RCC 7860 (cell line): ENCODE measurements at places on chromosomes 3 and 15.

- DNase-seq, result no peak
Observed at GRCh38 chr3:102192575-102192974, 242.2 kb upstream of the ZPLD1 start.

- DNase-seq, result no peak
Observed at GRCh38 chr3:172752651-172753050, 2.1 kb downstream of the ECT2 start.

GRCh38 chr3:125960066-125960424 is 8.9 kb upstream of the ROPN1B start:
- no peak for DNase-seq

- no peak for DNase-seq
Observed at GRCh38 chr3:42545284-42545900, 36.4 kb downstream of the SEC22C start.

DNA sequence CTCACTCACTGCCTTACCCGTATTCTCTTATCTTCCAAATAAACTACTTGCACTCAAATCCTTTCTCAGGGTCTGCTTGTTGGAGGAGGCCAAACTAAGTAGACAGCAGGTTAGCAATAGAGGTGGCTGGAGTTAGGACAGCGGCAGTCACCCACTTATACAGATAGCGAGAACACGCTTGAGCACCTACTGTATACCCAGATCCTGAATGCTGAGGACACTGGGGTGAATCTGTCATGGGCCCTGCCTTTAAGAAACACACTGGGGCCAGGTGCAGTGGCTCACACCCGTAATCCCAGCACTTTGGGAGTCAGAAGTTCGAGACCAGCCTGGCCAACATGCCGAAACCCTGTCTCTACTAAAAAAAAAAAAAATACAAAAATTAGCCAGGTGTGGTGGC is 38.0 kb upstream of the TSEN2 start:
- no peak for DNase-seq

DNA sequence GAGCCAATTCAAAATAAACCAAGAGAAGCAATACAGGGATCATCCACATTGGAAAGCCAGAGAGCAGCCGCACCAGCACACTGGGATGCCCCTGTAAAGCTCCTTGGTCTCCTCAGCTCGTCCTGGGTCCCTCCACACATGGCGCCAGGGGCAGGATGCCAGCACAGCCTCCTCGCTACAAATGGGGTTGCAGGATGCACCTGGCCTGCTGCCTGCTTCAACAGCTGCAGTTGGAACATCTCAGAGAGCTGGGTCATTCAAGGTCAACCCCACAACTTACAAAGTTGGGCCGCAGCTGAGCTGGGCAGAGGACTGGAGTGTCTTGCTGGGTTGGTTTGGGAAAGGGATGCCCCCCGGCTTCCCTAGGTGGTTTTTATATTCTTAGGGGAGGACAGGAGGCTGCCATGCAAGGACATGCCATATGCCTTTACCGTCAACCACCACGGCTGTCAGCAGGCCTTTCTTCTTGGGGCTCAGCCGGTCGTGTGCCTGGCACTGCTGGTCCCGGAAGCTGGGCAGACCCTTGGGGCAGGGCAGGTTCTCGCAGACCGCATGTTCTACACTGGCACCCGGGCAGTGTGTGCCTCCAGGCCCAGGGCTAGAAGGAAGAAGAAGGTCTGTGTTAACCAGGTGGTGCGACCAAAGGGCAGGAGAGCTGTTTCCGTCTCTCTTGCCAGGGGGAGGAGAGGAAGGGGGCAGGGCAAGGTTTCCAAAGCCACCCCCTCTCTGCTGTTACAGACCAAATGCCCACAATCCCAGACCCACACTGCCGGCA is 225.2 kb downstream of the ADAMTS17 start:
- DNase-seq, result no peak

GRCh38 chr3:83218383-83219200 is 1457.1 kb upstream of the GBE1 start:
- DNase-seq, result no peak

DNA sequence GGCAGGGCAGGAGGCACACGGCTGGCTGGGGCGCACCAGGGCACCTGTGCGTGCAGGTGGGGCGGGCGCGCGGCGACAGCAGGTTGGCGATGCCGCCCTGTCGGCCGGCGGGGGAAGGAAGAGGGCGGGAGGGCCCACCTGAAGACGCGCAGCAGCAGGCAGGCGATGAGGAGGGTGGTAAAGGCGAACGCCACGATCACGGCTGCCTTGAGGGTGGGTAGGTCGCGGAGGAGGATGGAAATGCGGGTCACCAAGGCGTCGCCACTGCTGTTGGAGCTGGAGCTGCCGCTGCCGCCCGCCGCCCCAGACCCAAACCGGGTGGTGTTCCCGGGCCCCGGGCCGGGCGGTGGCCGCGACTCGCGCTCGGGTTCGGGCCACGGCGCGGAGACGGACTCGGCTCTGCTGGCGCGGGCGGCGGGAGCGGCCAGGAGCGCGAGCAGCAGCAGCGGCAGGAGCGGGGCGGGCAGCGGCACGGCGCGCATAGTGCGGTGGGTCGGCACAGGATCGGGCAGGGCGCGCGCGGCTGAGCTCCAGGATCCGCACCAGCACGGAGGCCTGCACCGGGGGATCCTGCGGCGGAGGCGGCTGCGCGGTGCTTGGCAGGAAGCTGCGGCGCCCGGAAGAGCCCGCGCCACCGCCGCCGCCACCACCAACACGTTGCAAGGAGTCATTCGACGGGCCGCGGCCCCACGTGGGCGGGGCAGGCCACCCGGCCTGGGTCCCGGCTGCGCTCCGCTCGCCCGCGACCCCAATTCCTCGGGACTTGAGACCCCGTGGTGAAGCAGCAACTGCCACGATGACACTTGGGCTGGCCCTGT is at the start of gene FAM174B:
Gene FAM174B, minus strand, starts transcription at position 598 of the 818 bp plus-strand sequence.
- no peak for DNase-seq

- DNase-seq, result no peak
Observed at GRCh38 chr3:37417297-37418082, 243.1 kb upstream of the LRRFIP2 start.

GRCh38 chr15:69523010-69524001 is 70.7 kb downstream of the RPLP1 start:
- DNase-seq, result peak; percentile 18

GRCh38 chr15:26806151-26806550 is 33.3 kb upstream of the GABRB3 start:
- no peak for DNase-seq

DNA sequence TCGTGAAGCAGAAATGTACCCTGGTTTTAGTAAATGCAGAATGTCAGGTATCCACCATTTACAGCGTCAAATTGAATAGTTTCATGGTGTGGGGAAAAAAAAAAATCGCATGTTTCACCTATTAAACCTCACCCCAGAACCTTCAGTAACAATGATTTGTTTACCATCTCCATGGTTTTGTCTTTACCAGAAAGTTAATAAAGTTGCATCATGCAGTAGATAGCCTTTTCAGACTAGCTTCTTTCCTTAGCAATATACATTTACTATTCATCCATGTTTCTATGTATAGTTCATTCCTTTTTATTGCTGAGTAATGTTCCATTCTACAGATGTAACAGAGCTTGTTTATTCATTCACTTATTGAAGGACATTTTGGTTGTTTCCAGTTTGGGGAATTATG is 1066.1 kb downstream of the FHIT start:
- no peak for DNase-seq

- DNase-seq, result no peak
Observed at GRCh38 chr15:70023769-70024491, 73.8 kb downstream of the TLE3 start.

DNA sequence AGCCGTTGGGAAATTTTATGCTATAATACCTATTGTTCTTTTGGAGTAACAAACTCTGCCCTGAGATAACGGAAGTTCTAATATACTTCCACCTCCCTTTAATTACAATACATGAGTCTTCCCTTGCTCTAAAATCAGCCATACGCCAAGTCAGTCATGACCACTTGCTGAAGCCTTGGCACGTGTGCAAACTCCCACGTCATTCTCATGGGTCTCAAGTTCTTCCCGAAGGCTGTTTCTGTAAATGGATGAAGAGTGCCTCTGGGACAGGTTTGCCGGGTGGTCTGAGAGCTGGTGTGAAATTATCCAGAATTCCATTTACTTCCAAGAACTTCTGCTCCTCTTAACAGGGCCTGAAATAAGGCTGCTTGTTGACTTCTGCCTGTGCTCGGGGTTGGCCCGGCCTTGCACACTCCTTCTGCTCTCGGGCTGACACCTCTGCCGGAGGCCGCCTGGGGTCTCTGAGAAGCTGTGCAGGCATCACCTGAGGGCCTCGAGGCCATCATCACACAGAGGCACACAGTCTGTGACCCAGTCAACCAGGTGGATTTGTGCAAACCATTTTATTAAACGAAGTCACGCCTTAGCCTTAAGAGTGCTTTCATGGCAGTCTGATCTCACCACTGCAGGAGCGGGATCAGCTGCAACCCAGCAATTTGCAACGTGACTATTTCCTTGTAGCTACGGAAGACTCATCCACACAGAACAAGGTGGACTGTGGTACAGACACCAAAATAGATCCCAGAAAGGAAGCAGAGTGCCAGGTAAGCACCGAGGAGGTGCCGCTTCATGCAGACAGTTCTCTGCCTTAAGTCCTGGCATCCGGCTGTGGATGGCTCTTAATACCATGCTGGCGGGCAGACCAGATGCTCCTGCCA is 120.1 kb downstream of the ADAMTS17 start:
- no peak for DNase-seq

DNA sequence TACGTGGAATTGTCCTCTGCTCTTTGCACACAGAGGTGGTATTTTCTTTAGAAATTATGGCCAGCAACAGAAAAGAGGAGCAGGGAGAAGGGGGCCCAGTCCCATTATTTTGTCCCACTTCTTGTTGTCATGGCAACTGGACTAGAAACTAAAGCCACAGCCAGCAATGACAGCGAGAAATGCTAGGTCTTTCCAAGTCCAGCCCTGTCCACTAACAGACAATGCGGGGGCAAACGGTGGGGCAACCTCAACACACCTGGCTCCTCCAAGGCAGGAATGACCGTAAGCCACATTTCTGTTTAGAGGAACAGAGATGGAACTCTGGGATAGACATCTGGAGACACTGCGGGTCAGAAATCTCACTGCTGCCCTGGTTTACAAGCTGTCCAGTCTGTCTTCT is 107.3 kb downstream of the RFTN1 start:
- DNase-seq, result no peak

- no peak for DNase-seq
Observed at GRCh38 chr3:126503701-126504100, 13.9 kb downstream of the UROC1 start.

- no peak for DNase-seq
Observed at GRCh38 chr15:77173487-77173886, 102.6 kb upstream of the TSPAN3 start.

DNA sequence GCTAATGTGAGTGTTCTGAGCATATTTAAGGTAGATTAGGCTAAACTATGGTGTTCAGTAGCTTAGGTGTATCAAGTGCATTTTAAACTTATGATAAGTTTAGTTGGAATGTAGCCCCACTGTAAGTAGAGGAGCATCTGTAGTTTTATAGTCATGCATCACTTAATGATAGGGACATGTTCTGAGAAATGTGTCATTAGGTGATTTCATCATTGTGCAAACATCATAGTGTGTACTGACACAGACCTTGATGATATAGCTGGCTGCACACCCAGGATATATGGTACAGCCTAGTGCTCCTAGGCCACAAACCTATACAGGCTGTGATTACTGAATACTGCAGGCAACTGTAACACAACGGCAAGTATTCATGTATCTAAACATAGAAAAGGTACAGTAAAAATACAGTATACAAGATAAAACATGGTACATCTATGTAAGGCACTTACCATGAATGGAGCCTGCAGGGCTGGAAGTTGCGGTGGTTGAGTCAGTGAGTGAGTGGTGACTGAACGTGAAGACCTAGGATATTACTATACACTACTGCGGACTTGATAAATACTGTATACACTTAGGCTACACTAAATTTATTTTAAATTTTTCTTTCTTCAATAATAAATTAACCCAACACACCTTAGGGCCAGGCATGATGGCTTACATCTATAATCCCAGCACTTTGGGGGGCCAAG is 17.9 kb downstream of the DNAH1 start:
- DNase-seq, result peak; percentile 83

DNA sequence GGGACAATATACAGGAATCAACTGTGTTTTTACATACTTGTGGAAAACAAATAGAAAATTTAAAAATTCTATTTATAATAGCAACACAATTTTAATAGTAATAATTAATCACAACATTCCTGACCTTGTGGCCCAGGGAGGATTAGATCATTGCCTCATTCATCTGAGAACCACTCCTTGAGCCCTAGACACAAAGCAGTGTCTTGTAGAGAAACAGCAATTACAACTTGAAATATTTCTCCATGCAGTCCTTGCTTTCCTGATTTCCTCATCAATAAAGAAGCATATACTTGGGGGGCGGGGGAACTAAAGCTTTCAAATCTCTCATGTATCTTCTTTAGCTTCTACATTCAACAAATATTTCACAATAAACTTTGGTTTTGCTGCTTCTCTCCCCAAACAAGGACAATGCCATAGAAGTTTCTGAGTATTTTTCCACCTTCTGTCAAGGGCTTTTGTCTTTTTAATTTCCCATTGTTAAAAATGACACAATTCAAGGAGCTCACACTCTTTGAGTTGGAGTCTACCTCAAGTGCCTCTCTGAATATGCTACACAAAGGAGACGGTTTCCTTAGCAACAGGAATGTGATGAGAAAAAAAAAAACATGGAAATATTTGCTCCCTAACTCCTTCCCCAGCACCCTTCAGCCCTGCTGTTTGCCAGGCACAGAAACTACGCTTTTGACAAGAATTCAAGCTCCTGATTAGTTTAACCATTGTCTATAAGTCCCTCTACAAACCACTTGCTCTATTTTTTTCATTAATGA is 118.8 kb downstream of the ARPP21 start:
- DNase-seq, result no peak

DNA sequence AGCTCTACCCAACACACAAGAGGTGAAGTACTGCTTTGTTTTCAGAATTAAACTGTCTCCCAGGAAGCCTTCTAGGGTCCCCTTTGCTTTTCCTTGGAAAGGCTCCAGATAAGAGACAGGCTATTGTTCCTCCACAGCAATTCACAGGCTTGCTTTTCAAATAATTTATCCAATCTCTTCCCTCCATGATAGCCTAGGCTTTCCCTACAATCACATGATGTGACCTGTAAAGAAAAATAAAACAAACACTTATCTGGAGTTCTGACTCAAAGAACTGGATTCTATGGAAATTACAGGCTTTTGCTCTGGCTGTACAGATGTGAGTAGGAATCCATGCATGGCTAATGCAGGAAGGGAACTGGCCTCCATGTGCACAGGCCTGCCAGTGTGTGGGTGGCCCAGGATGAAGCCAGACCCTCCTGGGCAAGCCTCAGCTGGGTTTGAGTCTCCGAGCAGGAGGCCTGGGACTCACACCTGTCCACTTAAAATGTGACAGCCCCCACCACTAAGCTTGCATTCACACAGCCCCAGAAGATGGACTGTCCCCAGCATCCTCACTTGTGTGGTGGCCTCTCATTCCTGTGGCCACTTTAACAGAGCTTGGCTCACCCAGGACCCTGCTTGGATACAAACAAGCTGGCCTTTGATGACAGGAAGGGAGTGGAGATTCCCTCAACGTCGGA is 75.8 kb upstream of the LEKR1 start:
- no peak for DNase-seq

- no peak for DNase-seq
Observed at GRCh38 chr3:180571831-180572598, 29.9 kb upstream of the TTC14 start.

- no peak for DNase-seq
Observed at GRCh38 chr15:85164841-85165466, 183.3 kb downstream of the PDE8A start.
